Suppressor macrophage treated with lipopolysaccharide for 4 hours (primary cell): ENCODE measurements at places on chromosomes 16 and 17.

DNA sequence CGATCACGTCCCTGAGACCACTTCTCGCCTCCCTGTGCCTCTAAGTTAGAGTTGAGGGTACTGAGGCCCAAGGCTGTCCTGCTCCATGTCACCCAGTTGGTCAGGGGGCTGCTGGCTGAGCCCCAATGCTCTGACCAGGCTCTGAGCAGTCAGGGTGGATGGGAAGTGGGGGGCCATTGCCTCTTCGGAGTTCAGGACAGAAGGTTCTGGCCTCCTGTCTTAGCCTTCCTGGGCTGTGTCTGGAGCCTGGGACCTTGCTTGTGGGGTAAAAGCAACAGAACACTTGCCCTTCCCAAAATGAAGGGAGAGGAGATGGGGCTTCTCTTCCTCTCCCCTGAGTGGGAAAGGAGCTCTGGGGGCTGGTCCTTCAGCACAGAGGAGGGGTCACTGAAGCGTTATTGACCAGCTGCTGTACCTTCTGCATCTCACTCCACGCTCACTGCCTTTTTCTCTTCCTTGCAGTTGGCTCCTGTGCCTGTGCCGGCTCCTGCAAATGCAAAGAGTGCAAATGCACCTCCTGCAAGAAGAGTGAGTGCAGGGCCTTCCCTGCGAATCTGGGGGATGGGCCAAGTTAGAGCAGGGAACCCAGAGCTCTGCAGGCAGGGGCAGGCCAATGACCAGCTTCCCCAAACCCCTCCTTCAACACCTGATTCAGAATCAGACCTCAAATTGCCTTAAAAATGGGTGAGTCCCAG, 580 bp downstream of the MT1X start:
- DNase-seq = no peak

DNA sequence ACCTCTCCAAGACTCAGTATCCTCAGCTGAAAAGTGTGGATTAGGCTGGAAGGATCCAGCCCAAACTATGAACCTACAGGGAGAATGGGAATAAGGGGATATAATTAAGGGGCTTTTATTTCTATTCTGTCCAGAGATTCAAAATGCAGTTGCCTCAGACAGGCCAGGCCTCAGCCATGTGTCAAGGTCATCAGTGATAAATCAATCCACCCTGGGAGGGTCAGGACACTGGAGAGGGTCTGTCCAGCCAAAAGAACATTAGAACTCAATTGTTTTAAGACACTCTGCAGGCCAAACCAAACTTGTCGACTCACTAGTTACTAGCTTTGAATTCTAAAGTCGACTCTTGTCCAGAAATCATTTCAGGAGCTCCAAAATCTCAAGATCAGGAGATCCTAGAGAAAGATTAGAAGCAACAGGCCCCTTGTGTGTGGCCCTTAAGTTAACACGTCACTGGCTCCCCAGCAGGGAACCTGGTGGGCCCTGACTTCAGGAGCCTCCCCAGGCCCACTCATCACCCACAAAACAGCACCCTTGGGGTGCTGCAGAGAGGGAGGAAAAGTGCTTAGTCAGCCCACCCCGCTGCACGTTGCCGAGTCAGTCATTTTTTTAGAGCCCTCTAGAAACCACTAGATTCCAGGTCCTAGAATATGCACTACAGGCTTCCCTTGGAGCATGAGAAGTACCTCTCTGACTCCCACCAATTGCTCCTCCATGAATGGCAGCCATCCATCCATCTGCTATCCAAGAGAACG, 156.8 kb downstream of the XYLT1 start:
- no peak for DNase-seq

- DNase-seq = peak; percentile 67
These were observed 1.1 kb upstream of the ZNF200 start for GRCh38 chr16:3235856-3236669.

GRCh38 chr16:3051494-3051893, 5.1 kb downstream of the MMP25 start:
- no peak for DNase-seq

- no peak for DNase-seq
These were observed 31.3 kb upstream of the TNS4 start for GRCh38 chr17:40532520-40533253.

DNA sequence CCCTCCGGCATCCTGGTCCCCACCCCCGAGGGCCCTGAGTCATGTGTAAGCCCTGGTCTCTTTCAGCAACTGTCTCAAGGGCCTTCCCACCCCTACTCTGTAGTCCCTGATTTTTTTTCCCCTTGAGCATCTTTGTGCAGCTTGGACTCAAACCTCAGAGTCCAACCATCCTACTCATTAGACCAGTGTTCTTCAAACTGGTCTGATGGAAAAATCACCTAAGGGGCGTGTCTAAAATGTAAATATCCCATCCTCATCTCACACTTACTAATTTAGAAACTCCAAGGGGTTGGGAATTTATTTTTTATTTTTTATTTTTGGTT, 624 bp downstream of the G6PC3 start:
- DNase-seq = no peak

DNA sequence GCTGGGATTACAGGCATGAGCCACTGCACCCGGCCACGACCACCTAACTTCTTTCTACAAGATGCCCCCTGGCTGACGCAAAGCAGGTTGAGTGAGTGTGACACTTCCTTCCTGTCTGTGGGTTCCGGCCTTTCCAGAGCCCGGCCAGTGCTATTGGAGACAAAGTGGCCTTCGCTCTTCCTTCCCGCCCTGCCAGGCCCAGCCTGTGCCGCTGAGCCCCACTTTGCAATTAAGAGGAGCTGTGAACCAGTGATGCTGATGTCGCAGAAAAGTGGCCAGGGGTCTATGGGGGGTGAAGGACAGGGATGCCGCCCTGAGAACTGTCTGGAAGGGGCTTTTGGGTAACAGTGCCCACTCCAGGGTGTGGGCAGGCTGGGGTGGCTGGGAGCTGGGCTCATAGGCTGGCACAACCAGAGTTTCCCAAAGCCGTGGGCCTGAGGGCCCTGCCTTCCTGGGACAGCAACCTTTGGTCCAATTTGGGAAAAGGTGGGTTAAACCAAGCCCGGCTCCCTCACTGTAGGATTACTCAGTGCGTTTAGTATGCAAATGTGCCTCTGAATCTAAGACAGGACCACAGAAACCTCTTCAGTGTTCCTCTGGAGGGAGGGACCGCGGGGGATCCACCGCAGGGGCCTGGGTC, 174.9 kb downstream of the SEC14L1 start:
- DNase-seq = peak; percentile 39

DNA sequence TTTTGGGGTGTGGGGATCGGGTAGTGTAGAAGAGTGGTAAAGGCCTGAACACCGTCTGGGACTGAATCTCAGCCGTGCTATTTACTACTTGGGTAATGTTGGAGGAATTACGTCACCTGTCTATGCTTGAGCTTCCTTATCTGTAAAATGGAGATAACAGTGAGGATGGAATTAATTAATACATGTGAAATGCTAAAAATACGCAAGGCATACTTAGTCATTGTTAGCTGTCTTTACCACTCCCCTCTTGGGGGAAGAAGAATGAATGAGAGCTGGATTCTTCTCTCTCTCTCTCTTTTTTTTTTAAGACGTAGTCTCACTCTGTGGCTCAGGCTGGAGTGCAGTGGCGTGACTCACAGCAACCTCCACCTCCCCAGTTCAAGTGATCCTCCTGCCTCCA, 41.1 kb upstream of the TANGO6 start:
- no peak for DNase-seq
